Activated CD4-positive, alpha-beta memory T cell treated with anti-CD3 and anti-CD28 coated beads for 36 hours (primary cell): ENCODE measurements at places on chromosomes 1 and 21. TPM values are rescaled to one million over a fixed set of nuclear protein-coding genes. Genes with fewer than 3 reads are reported as not detected.

DNA sequence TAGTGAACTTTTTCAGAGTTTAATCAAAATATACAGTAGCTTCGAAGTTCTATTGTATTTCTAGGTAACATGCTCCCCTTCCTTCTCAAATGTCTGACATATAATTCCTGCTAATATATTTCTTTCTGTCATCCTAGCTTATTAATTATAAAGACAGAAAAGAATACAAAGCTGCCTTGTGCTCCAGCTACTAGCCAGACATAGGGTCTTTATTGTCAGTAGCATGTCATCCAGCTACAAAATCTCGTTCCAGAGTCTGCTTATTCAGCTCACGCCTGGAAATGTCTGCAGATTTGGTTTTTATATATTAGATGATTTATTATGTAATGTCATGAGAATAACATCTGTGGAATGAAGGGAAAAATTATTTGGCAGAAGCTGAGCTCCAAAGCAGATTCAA is 1102.8 kb downstream of the BRINP3 start:
- DNase-seq: no peak
- no peaks in the 10 kb centered on the region for H3K36me3 ChIP-seq
- H3K4me3 ChIP-seq: no peak overlapping the region
- H3K4me1 ChIP-seq: no peaks in the 10 kb centered on the region
- H3K27ac ChIP-seq: no peak overlapping the region

- H3K4me3 ChIP-seq: no peak overlapping the region
- peaks cover 5% of the 10 kb centered on the region for H3K27me3 ChIP-seq
- no peak overlapping the region for H3K27ac ChIP-seq
- no peak for DNase-seq
Measured at GRCh38 chr1:5267603-5268235, 613.3 kb downstream of the AJAP1 start.

DNA sequence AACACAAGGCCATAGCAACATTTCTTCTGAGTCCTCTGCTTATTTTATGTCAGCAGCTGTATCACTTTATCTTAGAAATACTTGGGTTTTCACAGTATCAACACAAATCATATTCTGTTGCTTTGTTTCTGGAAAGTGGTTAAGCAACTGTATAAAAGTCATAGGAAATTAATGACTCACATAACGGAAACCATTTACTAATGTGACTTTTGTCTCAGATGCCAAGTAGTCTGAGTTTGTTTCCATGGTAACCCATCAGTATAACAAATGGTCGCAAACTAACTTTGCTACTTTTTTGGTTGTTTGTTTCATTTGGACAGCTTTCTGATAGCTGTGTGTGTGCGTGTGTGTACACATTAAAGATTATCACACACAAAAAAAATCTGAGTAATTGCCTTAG is 31.1 kb downstream of the EEIG2 start:
- H3K27ac ChIP-seq: no peak overlapping the region
- no peaks in the 10 kb centered on the region for H3K27me3 ChIP-seq
- H3K4me3 ChIP-seq: no peak overlapping the region
- no peaks in the 10 kb centered on the region for H3K36me3 ChIP-seq

GRCh38 chr1:91201176-91201575 is 179.3 kb upstream of the ZNF644 start:
- H3K4me1 ChIP-seq: no peaks in the 10 kb centered on the region
- no peak for DNase-seq
- no peak overlapping the region for H3K4me3 ChIP-seq

DNA sequence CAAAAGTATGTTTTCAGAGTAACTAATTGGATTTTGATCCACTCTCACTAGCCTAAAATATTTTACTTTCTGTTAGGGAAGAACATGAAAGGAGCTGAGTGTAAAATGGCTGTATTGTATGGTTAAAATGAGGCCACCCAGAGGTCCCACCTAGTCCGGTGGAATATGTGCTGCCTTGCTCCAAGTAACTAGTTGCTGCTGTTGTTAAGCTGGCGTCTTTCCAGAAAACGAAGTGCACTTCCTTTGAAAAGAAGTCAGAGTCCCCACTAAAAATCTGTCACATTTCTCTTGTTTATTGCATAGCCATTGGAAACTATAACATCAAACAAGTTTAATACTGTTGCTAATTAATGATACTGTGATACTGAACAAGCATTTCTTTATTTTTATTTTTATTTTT is 3.2 kb downstream of the SLC25A33 start:
- H3K36me3 ChIP-seq: peaks cover 8% of the 10 kb centered on the region
- H3K27me3 ChIP-seq: no peaks in the 10 kb centered on the region
- no peak overlapping the region for H3K27ac ChIP-seq
- no peak overlapping the region for H3K4me3 ChIP-seq
- peaks cover 30% of the 10 kb centered on the region for H3K4me1 ChIP-seq

DIO1 gene
- total RNA-seq: not detected

PSMB4 gene
- total RNA-seq: 355 TPM

SH2D1B gene
- not detected for total RNA-seq

GFI1 gene
- total RNA-seq: 53.3 TPM
